NCI-H1930 (cell line): ENCODE measurements at places on chromosomes 12 and 14.

GRCh38 chr14:68476212-68477109 lies 316.4 kb downstream of the ZFP36L1 start:
- no peak for DNase-seq

DNA sequence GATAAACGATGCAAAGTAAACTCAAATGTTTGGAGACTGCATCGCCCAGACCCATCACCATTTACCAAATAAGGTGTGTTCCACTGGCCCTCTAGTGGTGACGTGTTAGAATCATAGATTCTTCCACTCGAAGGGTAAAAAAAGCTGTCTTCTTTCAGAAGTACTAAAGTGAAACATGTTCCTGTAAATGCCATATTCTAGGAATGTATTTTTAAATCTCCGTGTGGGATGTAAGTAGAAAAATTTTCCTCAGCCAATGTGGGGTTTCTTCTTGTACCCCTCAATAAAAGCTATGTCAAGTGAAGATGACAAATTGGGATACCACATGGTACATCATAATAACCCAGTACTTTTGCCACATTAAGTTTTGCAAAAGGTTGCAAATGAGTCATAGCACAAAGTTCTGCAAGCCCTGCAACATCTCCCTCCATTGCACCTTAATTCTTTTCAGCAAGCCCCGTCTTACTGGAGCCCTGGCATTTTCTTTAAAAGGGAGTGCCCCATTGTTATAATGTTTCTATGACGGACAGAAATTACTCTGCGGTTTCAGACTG lies 100.8 kb downstream of the CCER1 start:
- DNase-seq: peak; percentile 15

- DNase-seq: no peak
These were observed 1.3 kb downstream of the RASSF3 start for GRCh38 chr12:64611341-64612284.

DNA sequence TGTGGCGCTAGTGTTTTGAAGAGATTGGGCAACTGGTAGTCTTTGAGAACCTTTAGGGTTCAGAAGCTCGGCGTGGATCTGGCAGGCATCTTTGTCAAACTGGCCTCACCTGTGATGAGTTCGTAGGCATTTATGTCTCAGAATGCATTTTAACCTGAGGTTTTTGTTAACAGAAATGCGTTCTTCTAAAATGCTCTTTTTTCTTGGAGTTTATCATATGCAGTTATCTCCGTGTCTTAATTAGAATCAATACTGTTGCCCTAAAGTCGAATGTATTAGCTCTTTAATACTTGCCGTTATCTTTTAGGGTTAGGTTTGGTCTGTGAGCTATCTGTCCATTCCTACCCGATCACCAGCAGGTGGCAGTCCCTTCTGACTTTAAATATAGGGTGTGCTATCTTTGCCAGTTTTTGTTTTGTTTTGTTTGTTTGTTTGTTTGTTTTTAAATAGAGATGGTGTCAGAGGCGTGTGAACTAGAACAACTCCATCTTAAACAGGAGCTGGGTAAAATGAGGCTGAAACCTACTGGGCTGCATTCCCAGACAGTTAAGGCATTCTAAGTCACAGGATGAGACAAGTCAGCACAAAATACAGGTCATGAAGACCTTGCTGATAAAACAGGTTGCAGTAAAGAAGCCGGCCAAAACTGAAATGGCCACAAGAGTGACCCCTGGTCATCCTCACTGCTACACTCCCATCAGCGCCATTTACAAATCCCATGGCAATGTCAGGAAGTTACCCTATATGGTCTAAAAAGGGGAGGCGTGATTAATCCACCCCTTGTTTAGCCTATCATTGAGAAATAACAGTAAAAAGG lies 1.4 kb downstream of the ATF1 start:
- peak; percentile 10 for DNase-seq

- DNase-seq: no peak
These were observed 48.4 kb upstream of the FOS start for GRCh38 chr14:75230140-75230792.

DNA sequence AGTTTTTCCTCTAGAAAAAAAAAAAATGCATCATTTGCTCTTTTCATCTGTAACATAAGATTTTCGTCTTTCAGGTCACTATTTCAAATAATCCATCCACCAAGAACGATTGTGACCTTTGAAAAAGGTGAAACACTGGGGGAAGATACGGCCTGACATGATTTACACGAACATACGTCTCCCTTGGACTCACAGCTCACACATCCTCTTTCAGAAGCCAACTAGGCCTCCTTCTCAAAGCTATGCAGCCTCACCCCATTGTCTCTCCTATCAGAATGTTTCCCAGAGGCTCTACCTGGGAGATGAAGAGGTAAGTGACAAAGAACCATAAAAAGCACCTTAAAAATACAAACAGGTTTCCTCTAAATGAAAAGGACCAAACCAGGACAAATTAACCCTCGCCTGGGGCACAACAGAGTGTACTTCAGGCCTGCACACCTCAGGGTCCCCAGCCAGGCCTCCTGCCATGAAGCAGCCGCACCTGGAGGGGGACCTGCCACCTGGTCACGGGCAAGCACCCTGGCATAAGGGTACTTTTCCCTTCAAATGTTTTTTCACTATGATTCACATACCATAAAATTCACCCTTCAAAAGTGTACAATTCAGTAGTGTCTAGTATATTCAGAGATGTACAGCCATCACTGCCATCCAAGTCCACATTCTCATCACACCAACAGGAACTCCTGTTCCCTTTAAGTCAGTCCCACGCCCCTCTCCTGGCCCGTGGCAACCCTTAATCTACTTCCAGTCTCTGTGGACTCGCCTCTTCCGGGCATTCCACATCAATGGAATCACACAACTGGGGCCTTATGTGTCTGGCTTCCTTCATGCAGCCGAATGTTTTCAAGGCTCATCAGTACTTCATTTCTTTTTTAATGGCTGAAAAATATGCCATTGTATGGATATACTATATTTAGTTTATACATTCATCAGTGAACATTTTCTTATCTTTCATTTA lies 5.4 kb downstream of the SLC15A4 start:
- no peak for DNase-seq

DNA sequence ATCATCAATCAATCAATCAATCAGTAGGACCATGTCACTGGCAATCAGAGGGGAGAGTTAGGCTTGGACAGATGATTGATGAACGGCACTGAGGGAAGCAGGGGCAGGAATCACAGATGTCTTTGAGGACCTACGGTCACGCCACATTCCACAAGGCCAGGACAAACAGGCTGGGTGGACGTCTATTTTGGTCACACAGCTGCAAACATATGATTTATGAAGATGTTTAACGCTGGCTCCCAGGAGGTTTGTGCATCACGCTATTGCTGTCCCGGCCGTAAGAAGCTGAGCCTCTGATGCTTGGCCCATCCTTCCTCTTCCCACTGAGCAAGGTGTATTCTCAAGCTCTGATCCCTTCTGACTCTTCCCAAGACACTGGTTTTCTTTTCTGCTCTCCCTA lies 160.8 kb downstream of the FOXN3 start:
- DNase-seq: no peak

- peak; percentile 27 for DNase-seq
These were observed 768.1 kb upstream of the TBX3 start for GRCh38 chr12:115451780-115452736.

GRCh38 chr12:90023207-90023900 lies 314.7 kb upstream of the ATP2B1 start:
- no peak for DNase-seq

DNA sequence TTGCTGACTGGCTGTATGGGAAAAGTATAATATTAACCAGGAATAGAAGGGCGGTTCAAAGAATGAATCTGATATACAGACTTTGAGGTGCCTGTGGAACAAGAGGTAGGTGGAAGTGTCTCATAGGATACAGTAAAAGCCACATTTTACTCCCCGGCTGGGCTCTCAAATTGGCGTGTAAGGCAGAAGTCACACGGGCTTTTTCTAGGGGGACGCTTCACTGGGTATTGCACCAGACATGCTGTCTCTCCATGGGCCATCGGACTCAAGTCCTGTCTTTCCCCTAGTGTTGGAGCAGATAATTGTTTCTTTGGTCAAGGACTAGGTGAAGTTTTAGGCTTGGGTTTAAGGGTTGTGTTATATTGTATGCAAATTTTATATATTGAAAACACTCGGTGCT lies 9.1 kb downstream of the TMCC3 start:
- no peak for DNase-seq

GRCh38 chr12:125111403-125111802 lies 46.2 kb downstream of the AACS start:
- DNase-seq: no peak

DNA sequence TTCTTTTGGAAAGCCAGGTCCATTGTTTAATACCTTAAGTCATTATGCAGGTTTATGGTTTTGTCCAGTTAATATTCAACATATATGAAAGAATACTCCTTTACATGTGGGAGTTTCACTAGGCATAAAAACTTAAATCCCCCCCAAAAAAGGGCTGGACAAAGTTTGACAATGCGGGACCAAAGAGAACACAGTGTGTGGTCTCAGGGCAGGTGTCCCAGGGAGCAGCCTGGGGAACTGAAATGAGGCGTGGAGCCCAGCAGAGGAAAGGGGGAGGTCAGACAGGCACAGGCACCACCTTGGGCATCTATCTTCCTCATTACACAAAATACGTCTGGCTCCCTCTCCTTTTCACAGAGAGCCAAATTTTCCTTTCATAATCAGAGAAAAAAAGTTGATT lies 22.5 kb downstream of the PKP2 start:
- no peak for DNase-seq

DNA sequence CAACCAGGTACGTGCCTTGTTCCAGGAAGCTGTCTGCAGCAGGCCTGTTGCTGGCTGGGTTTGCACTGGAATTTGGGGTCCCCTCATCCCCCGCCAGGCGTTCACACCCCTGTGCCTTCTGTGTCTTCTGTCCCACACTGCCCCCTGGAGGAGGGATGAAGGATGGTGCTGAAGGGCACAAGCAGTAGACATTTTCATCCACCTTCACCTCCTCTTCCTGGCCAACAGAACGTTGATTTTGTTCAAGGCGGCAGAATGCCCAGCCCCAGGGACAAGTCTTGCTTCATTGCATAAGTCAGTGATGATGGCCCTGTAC lies 122.1 kb downstream of the CALM1 start:
- no peak for DNase-seq

GRCh38 chr12:82873951-82874350 lies 187.2 kb downstream of the TMTC2 start:
- DNase-seq: no peak

DNA sequence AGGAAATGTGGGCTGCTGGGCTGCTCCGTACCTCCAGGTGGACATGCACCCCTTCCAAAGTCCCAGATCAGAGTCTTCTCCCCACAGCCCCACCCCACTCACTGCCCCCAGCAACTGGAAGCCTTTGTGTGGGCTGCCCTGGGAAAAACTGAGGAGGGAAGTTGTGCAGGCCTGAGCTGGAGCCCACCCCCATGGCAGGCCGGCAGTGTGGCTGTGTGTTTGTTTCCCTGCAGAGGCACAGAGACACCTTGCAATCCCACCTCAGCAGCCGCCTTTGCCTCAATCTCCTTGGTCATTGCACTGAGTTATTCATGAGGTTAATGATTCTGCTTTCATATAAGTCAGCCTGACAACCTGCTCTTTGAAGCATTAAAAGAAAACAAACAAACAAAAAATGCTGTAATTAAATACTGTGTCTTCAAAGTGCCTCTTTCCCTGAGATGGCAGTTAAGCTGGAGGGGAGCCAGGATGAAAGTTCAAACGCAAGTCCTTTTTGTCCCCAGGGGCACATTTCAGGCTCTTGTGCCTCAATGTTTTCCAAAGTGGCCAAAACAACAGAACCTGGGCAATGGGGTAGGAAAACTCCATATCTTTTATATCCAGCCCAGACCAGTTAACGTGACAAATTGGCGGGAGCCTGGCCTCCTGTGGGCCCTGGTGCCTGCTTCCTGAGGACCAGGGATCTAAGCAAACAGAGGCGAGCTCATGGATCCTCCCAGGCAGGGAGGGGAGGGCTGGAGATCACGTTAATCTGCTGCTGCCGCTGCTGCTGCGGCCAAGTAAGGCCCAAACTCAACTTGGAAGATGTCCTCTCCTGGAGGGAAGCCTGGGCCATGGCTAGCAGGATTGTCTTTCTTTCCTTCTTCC lies 51.9 kb upstream of the TSPAN11 start:
- no peak for DNase-seq

DNA sequence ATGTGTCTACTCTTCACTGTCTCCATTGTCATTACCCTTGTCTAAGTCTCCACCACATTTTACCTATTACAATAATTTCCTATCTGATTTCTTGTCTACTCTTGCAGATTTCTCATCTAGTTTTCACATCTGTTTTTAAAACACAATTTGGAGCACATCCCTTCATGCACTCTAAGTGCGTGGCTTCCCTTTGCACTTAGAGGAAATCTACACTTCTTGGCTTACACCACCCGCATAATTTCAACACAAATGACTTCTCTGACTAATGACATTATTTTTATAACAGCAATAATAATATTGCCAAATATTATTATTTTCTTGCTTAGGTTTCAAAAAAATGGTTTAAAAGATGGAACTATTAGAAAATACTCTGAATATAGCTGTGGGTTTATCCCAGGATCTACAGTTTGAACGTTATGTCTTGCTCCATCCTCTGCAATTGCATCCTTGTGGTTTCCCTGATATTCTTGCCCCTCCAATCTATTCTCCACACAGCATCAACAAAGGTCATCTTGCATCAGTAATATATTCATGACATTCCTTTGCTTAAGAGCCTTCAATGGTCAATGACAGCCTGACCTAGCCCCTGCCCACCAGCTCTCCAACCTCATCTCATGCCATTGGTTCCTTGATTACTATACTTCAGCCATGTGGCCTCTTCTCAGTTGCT lies 153.7 kb downstream of the SLC25A21 start:
- no peak for DNase-seq

GRCh38 chr14:76917745-76918255 lies 91.6 kb downstream of the LRRC74A start:
- DNase-seq: no peak

- DNase-seq: no peak
These were observed 2.2 kb downstream of the CRADD start for GRCh38 chr12:93679308-93679925.

- no peak for DNase-seq
These were observed 307.2 kb downstream of the CACNA1C start for GRCh38 chr12:2359725-2360629.

DNA sequence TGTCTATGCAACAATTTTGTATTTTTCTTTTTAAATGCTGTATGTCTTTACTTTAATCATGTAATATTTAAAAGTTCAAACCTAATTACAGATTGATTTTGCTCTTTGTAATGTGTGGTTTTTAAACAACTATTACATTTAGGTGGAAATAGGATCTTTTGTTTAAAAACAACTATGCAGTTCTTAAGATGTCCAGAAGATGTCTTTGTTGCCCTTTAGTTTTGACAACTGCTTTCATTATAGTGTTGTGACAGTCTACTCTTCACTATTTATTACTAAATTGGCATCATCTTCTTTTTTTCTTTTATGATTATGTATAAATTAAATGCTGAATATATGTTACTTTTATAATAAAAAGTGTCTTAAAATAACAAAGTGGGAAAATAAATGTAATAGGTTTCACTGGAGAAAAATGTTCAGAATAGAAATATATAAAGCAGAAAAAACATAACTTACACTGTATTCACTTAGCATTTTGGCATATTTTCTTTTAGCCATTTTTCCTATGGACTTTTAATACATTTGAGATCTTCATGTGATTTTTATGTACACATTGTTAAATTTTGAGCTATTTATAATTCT lies 27.1 kb upstream of the PCNX4 start:
- no peak for DNase-seq
